ENCODE measurements at places on chromosomes 5 and 9.

- DNase-seq, result no peak
These were observed 35.1 kb upstream of the ADRB2 start for GRCh38 chr5:148791334-148791667.

DNA sequence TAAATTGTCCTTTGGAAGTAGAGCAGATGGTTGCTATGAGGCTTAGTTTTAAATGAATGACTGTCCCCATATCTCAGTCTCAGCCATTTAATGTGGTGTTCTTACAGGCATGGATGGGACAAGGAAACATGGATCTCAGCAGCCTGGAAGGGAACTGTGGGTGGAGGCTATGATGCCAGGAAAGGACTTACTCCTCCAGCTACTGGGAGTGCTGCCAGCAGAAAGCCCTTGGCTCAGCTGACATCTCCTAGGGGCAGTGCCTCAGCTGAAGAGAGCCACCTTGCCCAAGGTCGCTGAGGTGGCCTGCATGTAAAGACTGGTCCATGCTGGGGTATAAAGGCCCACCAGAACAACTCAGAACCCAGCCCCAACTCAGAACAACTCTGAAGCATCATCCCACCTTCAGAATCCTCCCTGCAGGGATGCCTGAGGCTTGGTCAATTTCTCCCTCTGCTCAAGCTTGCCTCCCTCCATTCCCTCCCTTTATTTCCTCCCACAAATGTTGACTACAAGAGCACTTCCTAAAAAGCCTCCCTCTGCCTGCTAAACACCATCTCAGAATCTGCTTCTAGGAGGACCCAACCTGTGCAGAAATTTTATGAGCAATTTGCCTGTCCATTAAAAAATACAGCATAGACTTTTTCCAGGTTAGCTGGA lies 1.8 kb upstream of the PDE8B start:
- no peak for DNase-seq

DNA sequence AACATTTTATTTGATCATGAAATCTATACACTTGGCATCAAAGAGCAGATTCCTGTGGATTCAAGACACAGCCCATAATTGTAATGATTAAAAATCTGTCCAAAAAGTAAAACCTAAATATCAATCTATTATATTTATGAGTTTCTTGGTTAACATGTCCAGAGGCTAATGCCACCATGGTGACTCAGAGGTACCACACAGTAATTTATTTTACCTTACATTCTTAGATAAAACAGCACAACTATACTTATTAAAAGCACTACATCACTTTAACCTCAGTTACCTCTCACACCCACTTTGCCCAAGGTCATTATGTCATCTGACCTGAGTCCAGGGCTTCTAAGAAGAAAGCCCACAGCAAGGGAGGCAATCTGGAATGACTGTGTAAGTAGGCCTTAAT lies 519.2 kb downstream of the RASEF start:
- DNase-seq, result no peak

GRCh38 chr9:130064621-130065020 lies 10.9 kb downstream of the GPR107 start:
- no peak for DNase-seq

- no peak for DNase-seq
These were observed 271.0 kb upstream of the ADRA1B start for GRCh38 chr5:159645179-159645846.

- DNase-seq, result no peak
These were observed 36.0 kb downstream of the HMGXB3 start for GRCh38 chr5:150036513-150036912.

DNA sequence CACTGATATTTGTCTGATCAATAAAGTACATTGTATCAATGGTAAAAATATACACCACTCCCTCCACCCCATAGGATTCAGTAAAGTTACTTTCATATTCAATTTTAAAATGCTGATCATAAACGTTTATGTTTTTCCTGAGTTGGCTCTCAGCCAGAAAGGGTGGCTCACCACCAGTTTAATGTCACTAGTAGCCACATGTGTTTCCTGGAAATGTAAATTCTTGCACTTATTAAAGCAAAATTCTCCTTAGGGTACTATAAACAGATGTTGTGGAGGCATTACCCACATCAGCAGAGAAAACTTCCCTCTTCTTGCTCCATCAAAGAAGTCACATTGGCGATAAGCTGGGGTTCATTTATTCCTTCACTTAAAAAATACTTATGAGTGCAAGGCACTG lies 210.3 kb downstream of the SREK1 start:
- no peak for DNase-seq

DNA sequence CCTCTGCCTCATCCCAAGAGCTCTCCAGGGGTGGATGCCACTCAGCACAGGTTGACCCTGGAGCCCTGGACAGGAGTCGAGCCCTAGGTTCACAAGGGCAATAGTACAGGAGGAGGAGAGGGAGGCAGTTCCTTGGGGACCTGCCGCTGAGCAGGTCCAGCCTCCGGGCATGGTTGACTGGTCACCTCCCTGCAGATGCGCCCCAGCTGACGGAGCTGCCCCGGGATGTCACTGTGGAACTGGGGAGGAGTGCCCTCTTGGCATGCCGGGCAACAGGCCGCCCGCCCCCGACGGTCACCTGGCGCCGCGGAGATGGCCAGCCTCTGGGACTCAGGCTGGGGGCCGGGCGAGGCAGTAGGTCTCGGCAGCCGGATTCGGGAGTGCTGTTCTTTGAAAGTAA lies 53.7 kb downstream of the HMCN2 start:
- no peak for DNase-seq

DNA sequence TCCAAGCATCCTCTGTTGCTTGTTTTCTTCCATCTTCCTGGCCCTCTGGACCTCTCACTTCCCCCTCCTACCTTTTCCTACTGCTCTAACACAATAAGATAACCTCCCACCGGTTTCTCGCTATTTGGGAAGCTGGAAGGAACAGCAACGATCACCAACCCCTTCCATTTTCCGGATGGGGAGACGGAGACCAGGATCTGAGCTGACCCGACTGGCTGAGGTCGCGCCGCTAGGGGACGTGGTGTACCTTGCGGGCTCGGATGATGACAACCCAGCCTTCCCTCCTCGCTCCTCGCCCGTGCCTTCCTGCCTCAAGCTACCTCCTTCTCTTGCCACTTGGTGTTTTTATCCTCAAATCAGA lies 1.9 kb downstream of the LPAR1 start:
- DNase-seq, result no peak

- no peak for DNase-seq
These were observed 76.0 kb upstream of the PIP5K1B start for GRCh38 chr9:68629042-68629441.

- no peak for DNase-seq
These were observed 401.1 kb upstream of the TRPC7 start for GRCh38 chr5:136766456-136766855.

DNA sequence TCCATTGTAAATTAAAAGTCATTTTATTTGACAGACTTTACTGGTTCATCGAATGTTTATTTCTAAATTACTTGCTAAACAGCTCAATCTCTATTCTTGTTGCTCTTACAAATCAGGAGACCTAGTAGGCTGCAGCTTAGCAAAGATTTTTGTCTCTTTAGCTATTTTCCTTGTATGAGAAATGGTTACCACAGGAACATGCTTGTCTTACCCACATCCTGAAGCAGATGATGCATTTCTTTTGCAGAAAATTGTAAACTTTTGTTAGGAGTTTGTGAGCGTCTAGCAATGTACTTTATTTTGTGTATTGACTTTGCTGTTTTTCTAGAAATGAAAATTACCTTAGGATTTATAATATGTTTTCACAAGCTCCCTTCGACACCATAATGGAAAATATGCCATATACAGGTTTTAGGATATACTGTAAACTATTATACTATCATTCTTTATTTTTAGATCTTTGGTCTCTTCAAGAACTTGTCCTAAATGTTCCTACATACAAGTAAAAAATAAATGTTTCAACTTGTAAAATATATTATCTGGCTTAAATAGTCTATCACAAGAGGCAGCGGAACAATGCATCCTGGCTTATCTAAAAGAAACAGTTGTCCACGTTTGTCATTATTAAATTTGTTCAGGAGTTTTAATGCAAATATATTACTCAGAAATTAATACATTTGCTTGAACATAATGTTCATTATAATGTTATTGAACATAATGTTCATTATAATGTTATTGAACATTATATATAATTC lies 54.1 kb downstream of the SPEF2 start:
- DNase-seq, result no peak

DNA sequence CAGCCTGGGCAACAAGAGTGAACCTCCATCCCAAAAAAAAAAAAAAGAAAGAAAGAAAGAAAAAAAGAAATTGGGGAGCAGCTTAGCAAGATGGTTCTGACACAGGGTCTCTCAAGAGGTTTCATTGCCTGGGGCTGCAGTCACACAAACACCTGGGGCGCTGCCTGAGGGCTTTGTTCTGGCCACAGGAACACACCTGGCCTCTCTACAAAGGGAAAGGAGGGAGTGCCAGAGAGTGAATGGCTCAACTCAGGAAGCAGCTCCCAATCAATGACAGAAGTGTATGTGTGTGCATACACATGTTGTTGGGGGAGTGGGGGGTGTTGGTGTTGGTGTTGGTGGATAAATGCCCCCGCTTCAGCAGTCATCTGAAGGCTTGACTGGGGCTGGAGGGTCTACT lies 32.4 kb upstream of the CTNNA1 start:
- DNase-seq, result no peak

DNA sequence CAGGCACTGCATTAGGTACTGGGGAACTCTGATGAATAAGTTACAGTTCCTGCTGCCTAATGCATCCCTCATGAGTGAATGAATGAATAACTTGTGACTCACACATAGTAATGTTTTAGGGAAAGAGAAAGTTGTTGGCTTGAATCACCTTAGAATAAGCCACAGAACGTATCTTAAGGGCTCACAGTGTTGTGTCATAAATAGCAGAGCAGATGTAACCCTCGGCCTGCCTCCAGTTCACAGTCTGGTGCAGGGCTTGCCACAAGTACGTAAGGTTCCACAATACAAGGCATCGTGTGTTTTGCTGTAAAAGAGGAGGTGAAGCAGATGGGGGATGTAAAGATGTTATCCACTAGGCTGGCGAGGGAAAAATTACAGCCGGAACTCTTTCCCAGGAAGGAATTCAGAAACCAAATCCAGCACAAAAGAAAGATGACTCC lies 218.7 kb downstream of the TRPM3 start:
- no peak for DNase-seq

DNA sequence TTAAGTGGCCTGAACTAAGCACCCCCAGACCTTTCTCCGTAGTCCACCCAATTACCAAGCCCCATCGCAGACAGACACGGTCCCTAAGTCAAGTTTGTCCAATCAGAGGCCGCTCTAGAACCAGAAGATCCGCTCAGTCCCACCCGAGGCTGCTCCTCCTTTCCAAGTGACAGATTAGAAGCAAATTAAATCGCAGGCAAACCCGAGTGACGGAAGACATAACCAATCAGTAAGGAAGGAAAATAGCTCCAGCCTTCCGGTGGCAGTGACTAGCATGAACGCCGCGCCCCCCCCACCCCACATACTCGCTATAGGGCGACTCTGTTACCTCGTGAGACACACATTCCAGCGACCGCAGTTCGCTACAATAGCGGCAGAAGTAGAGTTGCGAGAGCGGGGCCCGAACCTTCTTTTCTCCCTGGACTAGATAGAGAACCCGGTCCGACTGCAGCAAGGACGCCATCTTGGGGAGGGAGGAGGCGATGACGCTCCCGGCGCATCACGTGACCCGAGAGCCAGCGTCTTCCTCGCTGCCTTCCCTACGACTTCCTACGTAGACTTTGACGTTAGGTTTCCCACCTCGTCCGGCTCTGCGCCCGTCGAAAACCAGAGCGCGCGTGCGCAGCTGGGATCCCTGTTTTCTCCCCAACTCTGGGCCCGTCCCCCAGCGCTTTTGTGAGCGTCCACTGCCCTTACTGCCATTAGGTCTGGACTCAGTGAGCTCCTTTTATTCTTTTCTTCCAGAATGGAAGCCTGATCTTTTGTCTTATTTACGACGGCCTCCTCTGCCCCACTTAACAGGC lies at the start of gene DCTN4:
Gene DCTN4, minus strand, starts transcription at position 487 of the 803 bp plus-strand sequence. Its CDS starts 24 bp downstream, at position 463.
- DNase-seq, result peak; percentile 97

- no peak for DNase-seq
These were observed 138.7 kb upstream of the TMEM161B start for GRCh38 chr5:88407341-88407740.

DNA sequence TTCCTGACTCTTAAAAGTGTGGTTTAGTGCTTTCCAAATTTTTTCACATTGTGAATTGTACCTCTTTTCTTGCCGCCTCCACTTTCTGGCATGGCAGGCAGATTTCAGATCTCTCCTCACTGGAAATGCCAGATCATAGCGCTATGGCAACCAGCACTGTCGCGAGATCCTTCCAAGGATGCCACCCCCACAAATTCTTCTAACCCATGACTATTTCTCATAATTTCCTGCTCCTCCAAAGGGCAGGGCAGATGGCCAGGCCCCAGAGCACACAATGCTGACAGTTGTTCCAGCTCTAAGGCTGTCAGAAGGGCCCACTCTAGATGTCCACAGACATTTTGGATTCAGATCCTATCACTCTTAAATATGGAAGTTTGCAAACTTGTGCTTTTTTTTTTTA lies 446.2 kb upstream of the RIOK2 start:
- DNase-seq, result no peak

- DNase-seq, result no peak
These were observed 11.8 kb upstream of the TMC1 start for GRCh38 chr9:72509635-72510034.

DNA sequence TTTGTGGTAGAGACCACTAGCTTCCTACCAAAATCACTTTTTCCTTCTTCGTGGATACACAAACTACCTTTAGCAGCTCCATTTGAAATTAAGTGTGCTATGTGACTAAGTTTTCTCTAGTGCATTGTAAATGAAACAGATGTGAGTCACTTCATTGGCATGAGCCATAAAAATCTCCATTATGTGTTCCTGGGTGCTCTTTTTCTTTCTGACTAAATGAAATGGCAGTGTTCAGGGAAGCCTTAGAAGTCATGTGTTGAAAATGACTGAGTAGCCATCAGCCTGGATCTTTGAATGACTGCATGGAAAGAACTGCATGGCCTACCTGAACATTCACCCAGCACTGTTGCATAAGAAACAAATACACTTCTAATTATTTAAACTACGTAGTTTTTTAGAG lies 107.9 kb downstream of the NDUFAF2 start:
- no peak for DNase-seq

GRCh38 chr5:159851053-159851452 lies 65.2 kb upstream of the ADRA1B start:
- DNase-seq, result no peak

GRCh38 chr5:126947146-126948010 lies 83.0 kb downstream of the MARCHF3 start:
- DNase-seq, result no peak

- DNase-seq, result no peak
These were observed 42.9 kb downstream of the OR2K2 start for GRCh38 chr9:111287127-111287526.

GRCh38 chr9:1939926-1940368 lies 75.2 kb upstream of the SMARCA2 start:
- DNase-seq, result no peak

GRCh38 chr9:81472701-81473100 lies 216.6 kb downstream of the TLE1 start:
- no peak for DNase-seq

GRCh38 chr5:10288592-10289219 lies 19.0 kb downstream of the CMBL start:
- no peak for DNase-seq

DNA sequence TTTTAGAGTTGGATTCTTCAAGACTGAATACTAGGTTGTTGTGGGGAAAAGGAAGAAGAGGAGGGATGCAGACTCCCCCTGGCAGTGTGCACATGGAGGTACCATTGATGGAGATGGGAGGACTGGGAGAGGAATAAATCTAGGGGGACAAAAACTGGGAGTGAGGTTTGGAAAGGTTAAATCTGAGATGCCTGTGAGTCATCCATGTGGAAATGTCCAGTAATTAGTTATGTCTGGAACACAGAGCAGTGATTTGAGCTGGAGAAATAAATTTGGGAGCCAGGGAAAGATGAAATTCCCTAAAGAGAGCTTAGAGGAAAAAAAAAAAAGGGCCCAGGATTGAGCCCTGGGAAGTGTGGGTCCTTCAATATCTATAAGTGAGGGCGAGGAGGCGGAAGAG lies 8.0 kb upstream of the CCIN start:
- DNase-seq, result no peak
